ENCODE measurements at places on chromosomes 1 and 21.

- no peak for DNase-seq
These were observed 4.3 kb upstream of the CPLANE2 start for GRCh38 chr1:16241221-16241708.

- DNase-seq: no peak
These were observed 136.9 kb upstream of the ZBTB40 start for GRCh38 chr1:22314706-22315105.

DNA sequence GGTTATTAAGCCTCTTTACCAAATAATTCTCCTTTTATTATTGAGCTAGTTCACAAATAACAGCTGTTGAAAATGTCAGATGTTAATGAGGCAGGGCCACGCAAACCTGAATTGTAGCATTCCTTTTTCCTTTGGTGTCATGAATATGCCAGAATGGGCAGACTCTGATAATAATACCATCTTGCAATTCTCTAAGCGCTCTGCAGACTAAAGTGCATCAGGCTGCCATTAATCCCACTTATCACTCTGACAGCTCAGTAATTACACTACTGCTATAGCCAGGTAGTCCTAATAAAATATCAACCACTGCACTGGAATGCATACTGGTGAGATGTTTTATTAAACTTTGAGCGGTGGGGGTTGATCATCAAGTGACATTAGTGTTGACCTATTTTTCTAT, 177.7 kb downstream of the DPYD start:
- DNase-seq: no peak

- no peak for DNase-seq
These were observed 18.5 kb upstream of the FAM20B start for GRCh38 chr1:179007233-179007632.

GRCh38 chr1:31189696-31190674, 49.7 kb downstream of the NKAIN1 start:
- DNase-seq: no peak

DNA sequence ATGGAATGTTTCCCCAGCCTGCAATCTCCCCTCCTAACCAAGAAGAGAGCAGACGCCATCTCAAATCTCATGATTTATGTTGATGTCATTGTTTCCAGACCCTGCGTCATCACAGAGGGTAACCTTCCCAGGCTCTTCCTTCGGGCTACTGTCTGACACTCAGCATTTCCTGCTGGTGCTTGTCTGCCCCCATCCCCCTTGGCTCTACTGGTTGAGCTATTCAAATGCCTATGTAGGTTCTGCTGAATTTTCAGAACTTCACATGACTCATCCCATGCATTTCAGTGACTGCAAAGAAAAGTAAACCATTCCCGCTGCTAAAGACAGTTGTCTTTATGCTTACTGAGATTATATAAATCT, 24.8 kb upstream of the ITPKB start:
- DNase-seq: no peak

GRCh38 chr1:156814571-156815260, 1.9 kb downstream of the SH2D2A start:
- no peak for DNase-seq

DNA sequence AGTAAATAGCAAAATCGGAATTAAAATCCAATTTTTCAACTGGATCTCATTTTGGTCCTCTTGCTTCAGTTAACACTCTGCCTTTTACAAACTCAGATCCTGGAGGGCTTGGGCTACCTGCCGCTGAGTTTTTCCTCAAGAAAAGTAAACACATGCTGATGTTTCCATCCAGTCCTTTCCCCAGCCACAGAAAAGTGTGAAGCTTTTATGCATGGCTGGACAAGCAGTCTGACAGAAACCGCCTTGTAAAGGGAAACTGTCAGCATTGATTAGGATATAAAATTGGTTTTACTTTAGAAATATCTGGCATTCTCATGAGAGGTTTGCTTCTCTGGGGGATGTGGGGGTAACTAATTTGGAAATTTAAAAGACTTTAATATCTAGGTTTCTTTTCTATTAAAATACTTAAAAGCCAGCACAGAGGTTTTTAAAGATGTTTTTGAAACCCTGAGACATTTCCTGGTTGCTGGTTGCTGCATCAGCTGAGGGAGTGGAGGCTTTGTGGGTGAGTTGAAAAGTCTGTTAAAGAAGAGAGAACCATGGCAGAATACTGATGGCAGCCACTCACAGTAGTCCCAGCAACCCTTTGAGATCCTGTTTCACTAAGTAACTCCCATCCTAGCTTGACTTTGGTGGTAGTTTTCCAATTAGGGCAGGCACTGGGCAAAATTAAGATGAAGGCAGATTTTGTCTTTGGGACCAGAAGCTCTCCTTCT, 238.3 kb downstream of the PAPPA2 start:
- DNase-seq: no peak

DNA sequence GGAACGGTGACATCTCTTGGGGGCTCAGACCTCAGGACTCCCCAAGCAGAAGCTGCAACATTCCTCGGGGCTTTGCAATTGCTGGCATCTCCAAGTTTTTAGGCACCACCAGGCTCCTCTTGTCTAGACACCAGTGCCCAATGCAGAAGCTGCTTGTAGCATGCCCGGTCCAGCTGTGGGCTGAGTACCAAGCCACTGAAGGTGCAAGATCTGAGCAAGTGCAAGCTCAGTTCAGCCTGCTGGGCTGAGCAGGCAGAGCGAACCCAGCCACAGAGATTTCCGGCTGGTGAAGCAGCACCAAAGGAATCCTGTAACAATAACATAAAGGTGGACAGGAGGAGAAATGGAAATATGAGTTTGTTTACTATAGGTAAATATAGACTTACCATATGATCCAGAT, 995.4 kb upstream of the B3GALT2 start:
- DNase-seq: no peak

GRCh38 chr1:84585803-84586202, 11.6 kb upstream of the CTBS start:
- no peak for DNase-seq

GRCh38 chr1:37070126-37070525, 35.8 kb upstream of the GRIK3 start:
- DNase-seq: no peak

GRCh38 chr1:150221552-150221951, 14.4 kb downstream of the ANP32E start:
- DNase-seq: no peak

DNA sequence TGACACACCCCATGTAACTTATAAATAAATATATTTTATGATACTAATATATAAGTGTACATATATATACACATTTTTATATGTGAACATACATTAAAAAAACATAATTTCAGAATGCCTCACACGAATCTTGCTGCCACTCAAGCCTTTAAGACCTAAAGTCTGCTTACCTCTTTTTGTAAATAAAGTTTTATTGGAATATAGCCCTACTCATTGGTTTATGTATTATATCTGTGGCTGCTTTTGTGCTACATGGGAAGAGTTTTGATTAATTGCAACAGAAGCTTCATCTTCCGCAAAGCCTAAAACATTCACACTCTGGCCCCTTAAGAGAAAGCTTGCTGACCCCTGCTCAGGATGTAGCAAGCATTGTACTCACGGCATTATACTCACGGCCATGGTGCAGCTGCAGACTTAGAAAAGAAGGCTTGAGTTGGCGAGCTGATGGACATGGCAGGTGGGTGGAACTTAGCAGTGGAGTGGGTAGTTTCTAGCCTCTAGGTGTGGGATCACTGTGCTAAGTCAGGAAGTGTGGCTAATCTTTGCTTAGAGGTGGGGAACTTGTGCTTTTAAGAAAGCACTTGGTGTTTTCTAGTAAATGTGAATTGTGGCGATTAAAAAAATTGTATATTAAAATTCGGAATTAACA, 80.8 kb downstream of the DYRK1A start:
- no peak for DNase-seq

DNA sequence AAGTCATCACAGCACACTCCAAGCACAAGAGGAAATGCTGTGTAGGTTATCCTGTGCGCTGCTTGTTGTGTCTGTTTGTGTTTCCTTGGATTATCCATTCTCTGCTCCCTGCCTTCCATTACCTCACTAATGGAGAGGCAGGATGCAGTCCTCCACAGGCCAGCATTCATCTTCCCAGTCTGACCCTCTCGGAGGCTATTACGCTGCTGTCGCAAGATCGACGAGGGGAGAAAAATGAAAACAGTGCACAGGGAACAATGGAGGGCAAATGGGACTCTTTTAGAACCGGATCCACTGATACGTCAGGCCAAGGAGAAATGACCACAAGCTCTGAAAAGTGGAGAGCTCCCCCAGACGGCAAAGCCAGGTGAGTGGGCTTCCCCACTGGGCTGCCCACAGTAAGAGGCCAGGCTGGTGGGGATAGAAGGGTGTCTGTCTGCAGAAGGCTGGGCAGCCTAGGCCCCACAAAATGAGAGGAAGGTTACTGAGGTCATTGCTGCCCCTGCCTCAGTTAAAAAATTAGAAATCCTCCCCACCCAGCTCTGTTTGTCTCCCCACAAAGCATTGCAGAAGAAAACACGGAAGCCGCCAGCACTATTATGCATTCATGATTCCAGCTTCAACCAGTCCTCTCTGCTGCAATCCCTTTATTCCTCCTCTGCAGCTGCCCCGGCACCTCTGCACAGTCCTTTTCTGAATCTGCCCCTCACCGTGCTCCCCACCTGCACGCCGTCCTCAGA, 21.7 kb downstream of the LRRN2 start:
- DNase-seq: no peak

DNA sequence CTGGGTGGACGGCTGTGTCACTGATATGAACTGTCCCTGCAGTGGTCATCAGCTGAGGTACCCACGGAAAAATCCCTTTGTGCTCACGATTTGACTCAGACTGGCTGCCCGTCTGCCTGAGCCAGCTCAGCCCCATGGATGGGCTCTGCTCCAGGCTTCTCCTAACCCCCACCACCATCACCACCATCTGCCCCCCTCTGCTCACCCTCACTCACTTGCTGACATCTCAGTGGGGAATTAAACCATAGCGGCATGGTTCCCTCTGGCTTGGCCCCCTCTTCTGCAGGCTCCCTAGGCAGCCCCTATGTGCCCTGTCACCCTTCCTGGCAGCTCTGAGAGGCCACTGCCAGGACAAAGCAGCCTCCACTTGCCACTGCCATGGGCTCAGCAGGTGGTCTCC, 17.3 kb downstream of the SLC6A9 start:
- DNase-seq: no peak

- no peak for DNase-seq
These were observed 66.6 kb downstream of the UBIAD1 start for GRCh38 chr1:11339346-11340232.

DNA sequence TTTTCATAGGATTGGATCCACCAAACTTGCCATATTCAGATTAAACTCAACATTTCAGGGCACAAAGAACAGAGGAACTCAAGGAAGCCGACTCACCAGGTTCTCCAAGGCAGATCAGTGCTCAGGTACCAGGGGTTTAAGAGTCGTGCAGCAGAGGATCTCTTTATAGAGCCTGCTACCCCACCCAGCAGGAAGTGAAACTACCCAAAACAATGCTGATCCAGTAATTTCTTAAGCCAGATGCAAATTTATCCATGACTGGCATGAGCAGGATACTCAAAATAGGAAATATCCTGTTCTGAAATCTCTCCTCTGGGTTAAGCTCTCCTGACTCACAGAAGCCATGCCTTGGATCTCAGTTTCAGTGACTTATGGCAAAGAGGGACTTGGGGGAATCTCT, at the start of gene SPRR2A:
Gene SPRR2A, minus strand, starts transcription at position 138 of the 400 bp plus-strand sequence. CDS start 777 bp downstream, outside the sequence.
- no peak for DNase-seq

DNA sequence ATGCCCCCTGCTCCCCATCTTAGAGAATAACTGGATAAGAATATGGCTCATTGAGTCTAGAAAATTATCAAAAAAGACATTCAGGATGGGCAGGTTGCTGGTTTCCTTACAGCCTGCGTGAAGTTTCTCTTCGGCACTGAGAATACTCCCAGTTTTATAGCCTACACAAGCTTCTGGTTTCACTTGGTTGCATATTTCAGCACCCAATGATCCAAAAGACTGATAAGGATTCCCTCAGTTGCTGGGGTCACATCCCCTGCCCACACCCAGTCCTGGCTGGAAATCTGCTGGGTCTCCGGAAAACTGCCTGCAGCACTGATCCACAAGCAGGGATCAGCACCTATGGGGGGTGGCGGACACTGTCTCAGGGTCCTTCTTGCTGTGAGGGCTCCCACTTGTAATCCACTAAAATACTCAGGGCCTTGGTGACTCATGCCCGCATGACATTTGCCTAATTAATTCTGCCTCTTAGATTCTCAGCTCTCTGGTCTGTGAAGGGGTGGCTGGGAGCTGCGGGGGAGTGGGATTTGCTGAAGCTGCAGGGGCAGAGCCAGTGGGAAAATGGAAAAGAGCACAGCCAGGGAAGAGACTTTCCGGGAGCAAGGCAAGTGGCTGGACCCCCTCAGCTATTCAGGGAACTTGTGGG, 142.5 kb downstream of the ZNF648 start:
- DNase-seq: no peak

DNA sequence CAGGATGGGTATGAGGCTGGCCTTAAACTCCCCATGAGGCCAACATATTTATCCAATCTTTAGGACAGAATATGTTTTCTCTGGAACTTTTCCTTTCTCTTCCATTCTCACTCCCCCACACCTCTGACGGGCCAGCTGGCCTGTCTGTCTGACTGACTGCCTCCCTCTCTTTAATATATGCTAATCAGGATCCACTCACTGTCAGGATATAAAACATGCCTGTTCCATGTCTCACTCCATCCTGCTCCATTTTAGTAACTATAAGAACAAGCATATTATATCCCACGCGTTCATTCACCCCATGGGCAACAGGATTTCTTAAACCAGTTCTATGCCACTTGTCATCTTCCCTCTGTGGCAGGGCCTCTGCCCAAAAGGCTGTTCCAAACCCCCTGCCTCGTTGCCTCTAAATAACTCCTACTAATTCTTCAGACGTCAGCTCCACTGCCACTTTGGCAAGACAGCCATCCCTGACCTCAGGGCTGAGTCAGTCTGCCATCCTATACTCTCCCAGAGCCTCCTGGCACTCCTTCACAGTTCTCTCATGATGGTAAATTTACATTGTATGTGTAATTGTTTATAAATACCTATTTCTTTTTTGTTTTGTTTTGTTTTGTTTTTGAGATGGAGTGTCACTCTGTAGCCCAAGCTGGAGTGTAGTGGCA, 84.3 kb upstream of the SPATA6 start:
- DNase-seq: no peak

GRCh38 chr21:43884861-43885417, 19.9 kb downstream of the AGPAT3 start:
- no peak for DNase-seq

- no peak for DNase-seq
These were observed 1.4 kb downstream of the B4GALT3 start for GRCh38 chr1:161175771-161176453.

DNA sequence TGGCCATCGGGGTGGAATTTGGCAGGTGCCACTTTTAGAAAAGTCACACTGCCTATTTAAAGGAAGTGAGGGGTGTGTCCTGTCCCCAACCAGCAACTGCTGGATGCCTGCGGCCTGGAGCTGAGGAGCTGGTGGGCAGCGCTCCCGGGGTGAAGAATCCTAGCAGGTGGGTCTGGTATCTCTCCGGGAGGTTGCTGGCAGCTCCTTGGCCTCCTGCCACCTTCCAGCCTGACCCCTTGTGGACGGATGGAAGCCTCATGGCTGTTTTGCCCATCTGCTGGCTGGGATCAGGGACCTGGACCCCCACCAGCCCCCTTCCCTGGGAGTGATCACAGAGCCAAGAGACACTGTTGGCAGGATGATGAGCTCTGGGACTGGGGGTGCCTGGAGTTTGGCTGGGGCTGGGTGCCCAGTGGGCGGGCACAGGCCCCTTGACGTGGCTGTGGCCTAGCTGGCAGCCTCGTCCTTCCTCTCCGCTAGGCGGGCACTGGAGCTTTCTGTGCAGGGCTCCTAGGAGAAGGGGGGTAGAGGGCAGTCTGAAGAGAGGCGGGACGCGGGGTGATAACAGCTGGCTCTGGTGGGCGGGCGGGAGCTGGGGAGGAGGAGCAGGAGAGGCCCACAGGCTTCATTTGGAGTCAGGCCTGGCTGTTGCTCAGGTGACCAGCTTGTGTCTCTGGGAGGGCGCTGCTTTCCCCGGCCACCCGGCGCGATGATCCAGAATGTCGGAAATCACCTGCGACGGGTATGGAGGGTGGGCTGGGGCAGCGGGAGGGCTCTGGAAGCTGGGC, at the start of gene ACOT11:
Gene ACOT11, plus strand, starts transcription at position 628 of the 788 bp plus-strand sequence. Its CDS starts 82 bp downstream, at position 710.
- no peak for DNase-seq
